ENCODE measurements at places on chromosomes 1 and 21.

DNA sequence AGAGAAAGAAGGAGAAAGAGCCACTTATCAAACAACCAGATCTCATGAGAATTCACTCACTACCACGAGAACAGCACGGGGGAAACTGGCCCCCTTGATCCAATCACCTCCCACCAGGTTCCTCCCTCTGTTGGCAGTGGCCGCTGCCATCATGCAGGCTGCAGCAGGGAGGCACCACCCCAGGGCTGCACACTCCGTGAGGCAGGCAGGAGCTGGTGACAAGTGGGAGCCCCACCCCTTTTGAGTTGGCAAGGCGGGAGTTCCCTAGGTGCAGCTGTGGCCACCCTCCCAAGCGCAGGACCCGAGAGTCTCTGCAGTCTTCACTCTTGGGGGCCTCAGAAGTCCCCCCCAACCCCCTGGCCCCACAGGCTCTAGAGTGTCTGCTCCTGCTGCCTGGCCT, 83.9 kb upstream of the GJB5 start:
- no peak for DNase-seq

- DNase-seq = no peak
These were observed 93.9 kb downstream of the ATP5PO start for GRCh38 chr21:33821503-33822322.

DNA sequence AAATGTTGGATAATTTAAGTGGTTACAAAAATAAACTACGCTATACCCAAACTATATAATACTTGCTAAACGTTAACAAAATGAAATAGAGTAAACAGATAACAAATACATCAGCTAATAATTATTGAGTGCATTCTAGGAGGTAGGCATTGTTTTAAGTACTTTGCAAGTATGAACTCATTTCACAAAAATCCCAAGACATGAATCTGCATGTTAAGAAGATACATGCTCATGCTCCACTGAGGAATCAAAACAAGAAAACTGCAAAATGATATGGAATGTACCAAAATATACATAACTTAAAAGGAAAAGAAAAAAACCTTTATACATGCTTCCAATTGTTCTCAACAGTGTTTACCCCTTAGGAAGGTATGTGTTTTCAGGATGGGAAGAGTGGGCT, 2.5 kb downstream of the FRRS1 start:
- DNase-seq = no peak

DNA sequence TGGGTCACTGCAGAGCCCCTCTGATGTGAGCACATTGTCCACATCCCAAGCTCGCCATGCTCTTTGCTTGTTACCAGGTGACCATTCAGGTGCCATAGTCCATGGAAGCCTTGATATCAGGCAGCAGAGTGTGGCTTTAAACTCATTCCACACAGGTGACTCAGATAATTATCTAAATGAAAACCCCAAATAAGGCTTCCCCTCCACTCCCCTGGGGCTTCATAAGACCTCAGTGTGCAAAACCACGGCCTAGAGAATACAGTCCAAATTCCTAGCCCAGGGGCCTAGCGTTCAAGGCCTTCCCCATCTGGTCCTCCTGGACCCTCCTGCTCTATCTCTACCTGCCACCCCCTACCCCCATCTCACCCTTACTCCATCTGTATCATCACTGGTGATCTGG, 97.1 kb downstream of the ARHGEF10L start:
- DNase-seq = no peak

- DNase-seq = no peak
These were observed 9.5 kb downstream of the LSS start for GRCh38 chr21:46218906-46219590.

- DNase-seq = no peak
These were observed 53.3 kb downstream of the B3GALT5 start for GRCh38 chr21:39666026-39666425.

GRCh38 chr1:119862276-119862675, 34.0 kb downstream of the ADAM30 start:
- DNase-seq = no peak

DNA sequence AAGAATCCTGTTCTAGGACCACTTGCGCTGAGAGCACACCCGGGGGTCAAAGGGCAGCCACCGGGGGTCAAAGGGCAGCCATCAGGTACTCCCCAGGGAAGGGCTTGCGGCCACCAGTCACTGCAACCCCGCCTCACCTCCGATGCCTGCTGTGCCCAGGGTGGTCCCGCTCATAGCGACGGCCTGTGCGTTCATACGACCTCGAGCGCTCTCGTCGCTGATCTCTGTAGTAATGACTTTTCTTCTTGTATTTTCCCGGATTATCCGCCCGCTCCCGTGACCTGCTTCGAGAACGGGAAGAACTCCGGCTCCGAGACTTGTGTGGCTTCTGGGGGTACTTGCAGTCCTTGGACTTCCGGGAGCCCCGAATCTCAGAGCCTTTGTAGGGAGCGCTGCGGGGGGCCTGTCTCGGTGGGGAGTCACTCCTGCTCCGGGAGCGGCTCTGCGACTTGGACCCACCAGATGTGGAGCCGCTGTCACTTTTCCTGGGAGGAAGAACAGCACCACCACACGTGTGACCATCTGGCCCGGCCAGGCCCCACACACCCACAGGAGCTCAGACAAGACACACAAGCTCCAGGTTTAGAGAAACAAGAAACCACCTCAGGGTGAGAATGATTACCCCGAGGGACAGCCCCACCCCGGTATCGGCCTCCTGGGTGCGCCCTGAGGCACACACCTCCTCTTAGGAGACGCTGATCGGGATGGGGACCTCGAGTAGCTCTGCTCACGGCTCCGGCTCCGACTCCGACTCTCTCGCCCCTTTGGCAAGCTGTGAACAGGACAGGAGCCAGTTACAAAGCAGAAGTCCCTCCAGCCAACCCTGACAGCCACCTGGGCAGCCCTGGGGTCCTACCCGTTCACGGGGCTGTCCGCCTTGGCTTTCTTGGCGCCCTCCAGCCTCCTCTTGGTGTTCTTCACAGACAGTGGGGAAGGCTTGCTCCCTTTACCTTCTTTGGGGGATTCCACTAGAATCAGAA, 11.7 kb downstream of the CCNL2 start:
- no peak for DNase-seq

DNA sequence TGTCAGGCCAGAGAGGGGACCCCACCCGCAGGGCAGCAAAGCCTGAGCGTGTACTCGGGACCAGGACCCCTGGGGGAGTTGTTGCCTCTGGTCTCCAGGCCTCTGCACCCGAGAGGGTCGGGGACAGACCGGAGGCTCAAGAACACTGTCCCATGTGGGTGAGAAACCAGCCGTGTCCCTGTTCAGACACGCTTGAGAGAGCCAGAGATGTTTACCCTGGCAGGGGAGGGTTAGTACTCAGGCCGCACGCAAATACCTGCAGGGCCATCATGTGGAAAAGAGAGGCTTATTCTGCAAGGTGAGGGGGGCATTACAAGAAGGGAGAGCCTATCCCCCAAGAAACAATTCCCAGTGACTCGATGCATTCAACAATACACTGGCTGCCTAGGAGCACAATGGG, 74.0 kb upstream of the ARHGEF16 start:
- no peak for DNase-seq

GRCh38 chr1:232593717-232594502, 36.0 kb downstream of the SIPA1L2 start:
- peak; percentile 5 for DNase-seq

- DNase-seq = no peak
These were observed 247.9 kb downstream of the NPHP4 start for GRCh38 chr1:5744341-5744740.

- no peak for DNase-seq
These were observed 30.1 kb downstream of the SLC1A7 start for GRCh38 chr1:53112271-53112774.

DNA sequence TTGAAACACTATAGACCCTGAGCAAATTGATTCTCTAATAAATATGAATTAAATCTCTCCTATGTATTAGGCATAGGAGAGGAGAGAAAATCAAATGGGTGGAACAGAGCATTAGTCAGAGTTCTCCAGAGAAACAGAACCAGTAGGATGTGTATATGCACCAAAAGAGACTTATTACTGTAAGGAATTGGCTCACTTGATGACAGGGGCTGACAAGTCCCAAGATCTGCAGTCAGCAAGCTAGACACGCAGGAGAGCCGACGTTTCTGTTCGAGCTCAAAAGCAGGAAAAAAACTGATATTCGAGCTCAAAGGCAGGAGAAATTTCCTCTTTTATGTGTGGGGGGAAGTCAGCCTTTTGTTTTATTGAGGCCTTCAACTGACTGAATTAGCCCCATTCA, 259.2 kb upstream of the KAZN start:
- DNase-seq = no peak

GRCh38 chr1:84386716-84387479, 11.4 kb upstream of the DNASE2B start:
- DNase-seq = no peak

- DNase-seq = no peak
These were observed 4.8 kb upstream of the PTTG1IP start for GRCh38 chr21:44878053-44878982.

DNA sequence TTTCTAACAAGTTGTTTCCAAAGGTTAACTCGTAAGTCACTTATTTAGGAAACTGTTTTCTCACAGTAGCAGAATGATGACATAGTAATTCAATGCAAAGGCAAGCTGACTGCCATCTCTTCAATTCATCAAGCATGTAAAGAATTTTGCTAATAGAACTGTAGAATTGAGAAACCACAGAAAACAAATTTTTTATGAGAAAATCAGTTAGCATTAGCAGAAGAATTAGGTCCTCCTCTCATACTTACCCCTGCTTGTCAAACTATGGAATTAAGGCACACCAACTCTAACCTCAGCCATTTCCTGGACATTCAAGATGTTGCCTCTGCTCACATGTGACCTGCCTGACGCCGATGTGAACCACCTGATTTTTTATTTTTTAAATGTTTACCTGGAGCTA, 115.2 kb downstream of the LRRC40 start:
- DNase-seq = no peak

DNA sequence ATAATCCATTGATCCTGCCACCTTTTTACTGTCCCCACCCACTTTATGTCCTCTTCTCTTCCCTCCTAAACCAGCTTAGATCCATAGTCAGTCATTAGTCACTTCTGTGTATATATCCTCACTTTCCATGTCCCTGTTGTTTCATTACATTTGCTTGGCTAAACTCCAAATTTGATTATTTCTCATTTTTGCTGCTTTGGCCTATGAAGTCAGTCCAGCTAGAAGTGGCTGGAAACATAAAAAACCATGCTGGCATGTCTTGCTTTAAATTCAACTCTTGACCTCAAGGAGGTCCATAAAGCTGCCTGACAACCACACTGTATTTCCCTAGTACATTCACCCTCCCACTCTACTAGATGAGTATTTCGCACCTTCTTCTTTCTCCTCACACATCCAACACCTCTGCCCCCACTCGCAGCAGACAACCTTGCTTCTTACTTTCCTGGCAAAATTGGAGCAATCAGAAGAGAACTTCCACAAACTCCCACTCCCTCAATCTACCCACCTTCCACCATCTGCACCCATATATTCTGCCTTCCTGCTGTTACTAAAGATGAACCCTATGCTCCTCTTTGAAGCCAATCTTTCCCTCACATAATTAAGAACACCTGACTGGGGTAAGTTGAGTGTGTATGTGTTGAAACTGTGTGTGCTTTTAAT, 72.1 kb downstream of the ZNF648 start:
- no peak for DNase-seq

DNA sequence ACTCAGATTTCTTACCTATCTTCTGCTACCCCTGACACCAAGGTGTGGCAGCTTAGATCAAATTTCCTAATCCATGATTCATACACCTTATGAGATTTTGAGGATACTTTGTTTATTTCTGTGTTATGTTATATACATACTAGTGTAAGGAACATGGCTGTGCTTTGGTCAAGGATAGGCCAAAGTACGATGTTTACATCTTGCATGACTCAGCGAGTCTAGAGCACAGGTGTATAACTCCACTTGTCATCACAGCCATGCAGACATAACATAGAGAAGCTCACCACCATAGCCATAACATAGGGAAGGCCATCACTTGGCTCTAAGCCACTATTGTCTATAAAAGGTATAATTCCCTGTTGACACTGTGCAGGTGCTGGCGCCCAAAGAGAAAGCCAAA, 61.2 kb downstream of the GBP6 start:
- no peak for DNase-seq

DNA sequence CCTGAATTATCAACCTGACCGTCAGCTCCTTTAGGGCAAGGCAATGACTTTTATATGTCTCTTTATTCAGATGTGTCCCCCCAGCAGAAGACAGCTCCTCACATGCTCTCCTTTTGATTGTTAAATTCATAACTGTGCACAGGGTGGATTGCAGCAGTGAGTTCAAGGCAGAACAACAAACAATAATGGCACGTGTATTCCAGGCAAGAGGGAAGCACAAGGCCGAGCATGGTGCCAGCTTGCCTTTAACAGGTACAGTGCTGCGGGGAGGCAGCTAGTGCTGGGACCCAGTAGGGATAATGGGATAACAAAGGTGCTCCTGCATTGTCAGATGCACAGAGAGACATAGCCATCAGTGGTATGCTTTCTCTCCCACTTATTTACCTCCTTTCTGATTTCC, 248.4 kb downstream of the RHOU start:
- no peak for DNase-seq

DNA sequence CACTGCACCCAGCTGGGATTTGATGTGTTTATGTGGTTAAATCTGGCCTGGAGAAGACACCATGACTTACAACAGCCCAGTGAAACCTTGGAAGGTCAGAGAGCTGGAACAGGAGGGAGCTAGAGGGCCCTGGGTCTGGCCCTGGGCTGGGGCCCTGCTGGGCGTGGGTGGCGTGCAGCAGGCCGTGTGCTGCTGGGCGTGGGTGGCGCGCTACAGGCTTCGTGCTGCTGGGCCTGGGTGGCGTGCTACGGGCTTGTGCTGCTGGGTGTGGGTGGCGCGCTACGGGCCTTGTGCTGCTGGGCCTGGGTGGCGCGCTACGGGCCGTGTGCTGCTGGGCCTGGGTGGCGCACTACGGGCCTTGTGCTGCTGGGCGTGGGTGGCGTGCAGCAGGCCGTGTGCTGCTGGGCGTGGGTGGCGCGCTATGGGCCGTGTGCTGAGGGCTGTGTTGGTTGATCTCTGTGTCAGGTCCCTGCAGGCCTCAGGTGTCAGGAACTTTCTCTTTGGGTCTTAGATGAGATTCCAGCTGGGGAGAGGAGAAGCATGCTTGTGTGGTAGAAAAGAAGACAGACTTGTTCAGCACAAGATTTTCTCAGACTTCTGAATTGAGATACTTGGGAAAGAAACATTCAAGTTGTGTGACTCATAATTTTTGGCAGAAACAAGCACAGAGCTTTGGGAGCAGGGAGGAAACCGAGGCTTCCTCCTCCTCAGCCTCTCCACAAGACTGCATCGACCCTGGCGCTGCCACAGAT, 66.0 kb downstream of the COL18A1 start:
- DNase-seq = peak; percentile 64

GRCh38 chr1:71881611-71882010, 400.7 kb downstream of the NEGR1 start:
- no peak for DNase-seq

GRCh38 chr1:209685821-209686220, 10.6 kb downstream of the G0S2 start:
- no peak for DNase-seq

DNA sequence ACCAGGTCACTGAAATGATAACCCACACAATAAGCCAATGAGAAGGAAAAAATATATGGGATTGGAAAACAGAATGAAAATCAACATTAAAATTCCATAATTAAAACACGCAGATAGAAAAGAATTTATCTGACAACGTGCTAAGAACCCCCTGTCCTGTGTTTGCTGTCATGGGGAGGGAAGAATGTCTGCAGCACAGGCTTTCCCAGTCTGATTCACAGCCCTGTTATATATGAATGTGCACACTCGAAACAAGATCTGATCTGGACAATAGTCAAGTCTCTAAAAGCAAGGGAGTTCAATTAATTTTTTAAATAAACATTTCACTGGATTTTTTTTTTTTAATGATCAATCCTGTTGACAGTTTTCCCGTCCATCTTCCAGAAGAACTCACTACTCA, 220.0 kb downstream of the RERE start:
- no peak for DNase-seq
